ENCODE measurements at places on chromosomes 6 and 20.

- DNase-seq, result no peak
Measured at GRCh38 chr6:26065952-26066380, 21.3 kb upstream of the HFE start.

GRCh38 chr6:36594816-36595643 is 868 bp downstream of the SRSF3 start:
- no peak for DNase-seq

DNA sequence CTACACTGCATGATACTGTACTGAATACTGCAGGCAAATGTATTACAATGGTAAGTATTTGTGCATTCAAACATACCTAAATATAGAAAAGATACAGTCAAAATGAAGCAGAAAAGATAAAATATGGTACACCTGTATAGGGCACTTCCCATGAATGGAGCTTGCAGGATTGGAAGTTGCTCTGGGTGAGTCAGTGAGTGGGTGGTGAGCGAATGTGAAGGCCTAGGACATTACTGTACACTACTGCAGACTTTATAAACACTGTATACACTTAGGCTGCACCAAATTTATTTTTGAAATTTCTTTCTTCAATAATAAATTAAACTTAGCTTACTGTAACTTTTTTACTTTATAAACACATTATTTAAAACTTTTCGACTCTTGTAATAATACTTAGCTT is 213.1 kb downstream of the ATXN1 start:
- DNase-seq, result no peak

DNA sequence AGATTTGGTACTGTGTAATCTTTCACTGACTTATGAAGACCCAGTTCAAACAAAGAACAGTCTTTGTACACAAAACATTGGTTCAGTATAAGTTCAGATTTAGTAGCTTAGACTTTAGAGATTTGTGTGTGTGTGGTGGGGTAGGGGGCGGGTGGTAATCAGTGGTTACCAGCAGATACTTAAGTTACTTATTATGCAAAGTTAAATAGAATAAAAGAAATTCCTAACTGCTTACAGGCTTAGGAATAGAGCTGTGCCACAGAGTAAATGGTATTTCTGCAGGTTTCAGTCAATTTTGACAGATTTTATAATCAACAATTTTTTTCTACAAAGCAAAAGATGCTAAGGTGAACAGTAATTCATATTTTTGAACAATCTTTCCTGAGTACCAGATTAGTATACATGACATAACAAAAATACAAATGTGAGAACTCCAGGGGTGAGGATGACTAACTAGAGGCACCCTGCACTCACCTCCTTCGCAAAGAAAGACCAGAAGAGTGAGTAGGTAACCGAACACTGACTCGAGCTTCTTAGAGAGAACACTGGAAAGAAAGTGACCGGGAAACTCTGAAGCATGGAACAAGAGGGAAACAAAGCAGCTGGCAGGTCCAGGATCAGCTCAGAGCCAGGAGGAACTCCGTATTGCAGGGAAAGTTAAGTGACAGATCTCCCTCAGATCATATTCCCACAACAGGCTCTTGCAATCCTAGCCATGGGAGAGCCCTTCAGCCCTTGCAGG is 560.6 kb downstream of the COL12A1 start:
- no peak for DNase-seq

GRCh38 chr6:159002432-159003155 is 2.6 kb upstream of the RSPH3 start:
- DNase-seq, result no peak

GRCh38 chr20:53028337-53029007 is 56.3 kb downstream of the TSHZ2 start:
- no peak for DNase-seq

DNA sequence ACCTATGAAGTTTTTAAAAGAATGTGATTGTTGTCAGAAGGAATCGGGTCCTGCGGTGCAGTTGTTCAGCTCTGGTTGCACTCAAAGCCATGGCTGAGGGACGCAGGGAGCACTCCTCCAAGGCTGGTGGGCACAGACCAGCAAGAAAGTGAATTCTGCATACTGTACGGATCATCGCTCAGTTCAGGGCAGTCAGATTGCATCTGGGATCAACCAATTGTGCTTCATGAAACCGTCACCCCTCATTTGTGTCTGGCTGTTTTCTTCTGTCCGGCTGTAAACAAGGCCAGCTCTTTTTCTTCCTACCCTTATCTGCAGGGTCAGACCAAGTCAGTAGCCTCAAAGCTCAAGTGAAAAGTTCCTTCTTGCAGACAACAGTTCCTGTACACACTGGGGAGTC is 478.3 kb downstream of the TFAP2A start:
- no peak for DNase-seq

Measured in NCI-H1436 treated with DMSO at 0.1 percent for 48 hours (cell line).